Hypothalamus (tissue), 51 donors: ENCODE measurements at places on chromosomes 2 and 18.

- DNase-seq: no peak
Measured at GRCh38 chr2:179239195-179239594, 25.4 kb downstream of the SESTD1 start.

- DNase-seq: no peak
Measured at GRCh38 chr2:54657664-54658083, 65.8 kb upstream of the EML6 start.

DNA sequence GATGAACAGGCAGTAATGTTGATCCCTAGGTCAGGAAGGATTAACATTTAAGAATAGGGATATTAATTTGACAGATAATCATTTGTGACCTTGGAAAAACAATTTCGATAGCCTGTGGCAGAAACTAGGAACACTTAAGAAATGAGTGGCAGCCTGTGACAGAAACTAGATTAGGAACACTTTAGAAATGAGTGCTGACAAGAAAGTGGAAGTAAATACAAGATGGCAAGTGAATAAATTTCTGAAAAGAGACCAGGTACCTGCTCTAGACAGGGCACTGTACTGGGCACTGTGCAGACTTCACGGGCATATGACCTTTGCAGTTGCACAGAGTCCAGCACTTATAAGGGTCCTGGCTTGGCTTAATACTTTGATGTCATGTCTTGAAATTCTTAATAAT lies 5.5 kb upstream of the HNRNPA3 start:
- DNase-seq: no peak

- no peak for DNase-seq
Measured at GRCh38 chr2:177252808-177253531, 11.6 kb downstream of the NFE2L2 start.

DNA sequence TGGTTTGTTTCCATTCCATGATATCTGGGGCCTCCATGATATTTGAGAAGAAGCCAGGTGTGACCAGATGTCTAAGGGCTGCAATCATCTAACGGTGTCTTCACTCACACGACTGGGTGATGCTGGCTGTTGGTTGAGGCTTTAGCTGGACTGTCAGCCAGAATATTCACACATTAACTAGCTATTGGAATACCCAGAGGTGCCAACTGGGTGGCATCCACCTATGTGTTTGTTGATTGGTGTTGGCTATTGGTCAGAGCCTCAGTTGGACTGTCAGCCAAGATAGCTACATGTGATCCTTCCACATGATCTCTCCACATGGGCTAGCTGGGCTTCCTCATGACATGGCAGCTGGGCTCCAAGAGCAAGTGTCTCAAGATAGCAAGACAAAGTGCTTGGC lies 117.4 kb downstream of the CDCA7 start:
- DNase-seq: no peak

DNA sequence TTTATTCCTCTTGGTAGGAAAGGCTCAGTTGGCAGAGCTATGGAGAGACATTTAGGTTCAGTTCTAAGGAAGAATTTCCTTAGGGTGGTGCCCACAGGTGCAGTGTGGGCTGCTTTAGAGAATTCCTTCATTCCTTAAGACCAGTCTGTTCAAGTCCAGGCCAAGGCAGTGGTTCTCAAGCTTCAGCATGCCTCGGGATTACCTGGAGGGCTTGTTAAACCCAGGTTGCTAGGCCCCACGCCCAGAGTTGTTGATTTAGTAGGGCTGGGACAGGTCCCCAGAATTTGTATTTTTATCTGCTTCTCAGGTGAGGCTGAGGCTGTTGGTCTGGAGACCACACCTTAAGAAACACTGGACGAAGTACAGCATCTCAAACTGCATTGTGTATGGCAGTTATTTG lies 68.9 kb downstream of the CERS6 start:
- DNase-seq: no peak

DNA sequence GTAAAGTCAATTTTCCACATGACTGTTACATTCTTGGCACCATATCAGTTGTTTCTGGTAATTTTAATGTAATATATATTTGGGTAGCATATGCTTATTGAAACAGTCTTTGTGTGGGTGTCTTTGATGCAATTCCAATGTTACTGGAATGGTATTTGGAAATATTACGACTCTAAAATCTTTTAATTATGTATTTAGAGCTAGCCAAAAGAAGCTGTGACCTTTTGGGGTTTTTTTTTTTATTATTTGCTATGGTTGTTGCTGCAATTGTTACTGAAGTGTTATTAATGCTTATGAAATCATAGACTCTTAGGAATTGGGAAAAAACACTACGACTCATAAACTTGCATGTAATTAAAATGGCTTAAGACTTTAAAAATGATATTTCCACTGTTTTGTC lies 95.9 kb downstream of the AOX1 start:
- DNase-seq: no peak

DNA sequence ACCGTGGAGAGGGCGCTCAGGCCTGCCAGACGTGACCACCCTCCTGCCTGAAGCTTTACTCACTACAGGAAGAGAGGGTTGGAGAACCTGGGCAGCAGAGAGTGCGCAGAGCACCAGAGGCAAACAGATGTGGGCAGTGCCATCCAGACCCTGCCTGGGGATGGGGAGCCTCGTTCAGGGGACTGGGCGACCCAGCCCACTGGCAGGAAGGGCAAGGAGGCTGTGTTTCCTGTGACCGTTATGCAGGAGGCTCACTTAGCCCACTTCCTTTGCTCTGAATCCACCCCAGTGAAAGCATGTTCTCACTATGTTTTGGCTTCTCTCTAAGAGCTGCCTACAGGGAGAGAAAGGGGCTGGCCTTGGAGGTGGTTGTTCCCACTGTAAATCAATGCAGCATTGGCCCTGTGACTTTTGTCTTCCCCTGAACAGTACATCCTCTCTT lies 23.0 kb upstream of the ACKR3 start:
- no peak for DNase-seq
